ENCODE measurements at places on chromosomes 6 and 20. TPM values are rescaled to one million over a fixed set of nuclear protein-coding genes. Genes with fewer than 3 reads are reported as not detected.

- H3K4me3 ChIP-seq, result no peak overlapping the region
- peaks cover 3% of the 10 kb centered on the region for H3K4me1 ChIP-seq
- H3K27me3 ChIP-seq, result no peaks in the 10 kb centered on the region
- no peak for DNase-seq
- H3K36me3 ChIP-seq, result peaks cover 4% of the 10 kb centered on the region
Observed at GRCh38 chr6:25447570-25447929, 168.4 kb downstream of the CARMIL1 start.

DNA sequence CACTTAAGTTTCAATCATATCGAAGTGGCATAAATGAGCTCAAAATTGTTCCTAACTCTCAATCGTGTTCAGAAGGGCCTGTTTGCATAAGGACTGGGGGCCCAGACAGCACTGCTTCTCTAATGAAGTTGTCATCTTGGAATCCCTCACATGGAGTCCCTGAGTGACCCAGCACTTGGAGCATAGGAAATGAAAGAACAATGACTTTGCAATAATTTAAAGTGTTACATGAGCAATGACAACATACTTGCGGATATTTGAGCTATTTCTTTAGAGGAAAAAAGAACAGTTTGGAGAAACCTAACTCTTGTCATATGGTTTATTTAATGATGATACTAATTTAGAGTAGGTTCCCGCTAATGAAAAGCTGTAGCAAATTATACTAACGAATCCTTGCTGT, 239.9 kb downstream of the TSHZ2 start:
- H3K27me3 ChIP-seq, result no peaks in the 10 kb centered on the region
- no peak overlapping the region for H3K27ac ChIP-seq
- no peak overlapping the region for H3K4me3 ChIP-seq
- no peaks in the 10 kb centered on the region for H3K4me1 ChIP-seq
- DNase-seq, result no peak
- H3K36me3 ChIP-seq, result no peaks in the 10 kb centered on the region

DNA sequence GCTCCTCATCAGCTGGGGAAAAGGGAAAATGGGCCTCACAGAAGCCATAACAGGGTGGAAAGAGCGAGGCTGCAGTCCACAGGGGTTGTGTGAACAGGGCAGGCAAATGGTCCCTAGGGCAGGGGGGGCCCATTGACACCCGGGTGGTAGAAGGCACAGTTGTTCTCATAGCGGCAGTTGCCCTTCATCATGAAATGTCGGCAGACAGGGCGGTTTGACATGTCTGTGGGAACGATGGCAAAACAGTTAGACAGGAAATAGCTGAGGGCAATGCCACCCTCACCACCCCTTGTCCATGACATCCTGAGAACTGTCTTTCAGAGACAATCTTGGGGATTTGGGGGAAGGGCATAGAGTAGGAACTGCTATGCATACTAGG, 15.6 kb downstream of the PPP1R10 start:
- no peaks in the 10 kb centered on the region for H3K4me1 ChIP-seq
- H3K4me3 ChIP-seq, result no peak overlapping the region
- no peaks in the 10 kb centered on the region for H3K27me3 ChIP-seq
- peaks cover 15% of the 10 kb centered on the region for H3K36me3 ChIP-seq

DNA sequence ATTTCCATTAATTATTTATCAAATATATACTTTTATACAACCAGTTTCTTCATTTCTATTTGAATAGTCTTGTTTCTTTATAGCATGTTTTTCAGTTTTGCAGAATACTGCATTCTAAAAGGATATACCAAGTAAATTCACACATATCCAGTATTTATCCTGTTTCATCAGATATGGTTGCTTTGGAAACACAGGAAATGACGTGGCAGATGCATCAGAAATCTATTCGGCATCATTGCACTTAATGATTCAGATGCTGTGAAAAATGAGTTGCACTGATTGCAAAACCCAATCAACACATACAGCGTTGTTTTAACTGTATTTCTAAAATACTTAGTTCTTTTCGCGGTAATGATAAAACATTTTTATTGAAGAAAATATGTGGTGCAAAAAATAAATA, 594.9 kb downstream of the CDH26 start:
- H3K36me3 ChIP-seq, result no peaks in the 10 kb centered on the region
- H3K4me1 ChIP-seq, result no peaks in the 10 kb centered on the region
- no peaks in the 10 kb centered on the region for H3K27me3 ChIP-seq
- H3K27ac ChIP-seq, result no peak overlapping the region

- no peak overlapping the region for H3K27ac ChIP-seq
- H3K36me3 ChIP-seq, result no peaks in the 10 kb centered on the region
- no peak overlapping the region for H3K4me3 ChIP-seq
- no peaks in the 10 kb centered on the region for H3K4me1 ChIP-seq
- H3K27me3 ChIP-seq, result no peaks in the 10 kb centered on the region
Observed at GRCh38 chr20:34829191-34829590, 3.7 kb upstream of the NCOA6 start.

GRCh38 chr6:106122306-106122918, 36.3 kb downstream of the PRDM1 start:
- no peak for DNase-seq
- no peaks in the 10 kb centered on the region for H3K27me3 ChIP-seq
- no peak overlapping the region for H3K27ac ChIP-seq
- H3K4me3 ChIP-seq, result no peak overlapping the region
- H3K4me1 ChIP-seq, result no peaks in the 10 kb centered on the region

FBXL4 gene
- total RNA-seq, result 17.4 TPM

GTF3C6 gene
- total RNA-seq, result 46.6 TPM

All from aorta (tissue), 5 donors.